Neural crest cell (in vitro differentiated cells): ENCODE measurements at places on chromosomes 7 and 10. TPM values are rescaled to one million over a fixed set of nuclear protein-coding genes. Genes with fewer than 3 reads are reported as not detected.

- H3K27ac ChIP-seq: no peak overlapping the region
- H3K36me3 ChIP-seq: no peaks in the 10 kb centered on the region
- H3K4me3 ChIP-seq: no peak overlapping the region
- no peaks in the 10 kb centered on the region for H3K27me3 ChIP-seq
- DNase-seq: no peak
Observed at GRCh38 chr7:130946114-130946513, 212.1 kb upstream of the KLF14 start.

DNA sequence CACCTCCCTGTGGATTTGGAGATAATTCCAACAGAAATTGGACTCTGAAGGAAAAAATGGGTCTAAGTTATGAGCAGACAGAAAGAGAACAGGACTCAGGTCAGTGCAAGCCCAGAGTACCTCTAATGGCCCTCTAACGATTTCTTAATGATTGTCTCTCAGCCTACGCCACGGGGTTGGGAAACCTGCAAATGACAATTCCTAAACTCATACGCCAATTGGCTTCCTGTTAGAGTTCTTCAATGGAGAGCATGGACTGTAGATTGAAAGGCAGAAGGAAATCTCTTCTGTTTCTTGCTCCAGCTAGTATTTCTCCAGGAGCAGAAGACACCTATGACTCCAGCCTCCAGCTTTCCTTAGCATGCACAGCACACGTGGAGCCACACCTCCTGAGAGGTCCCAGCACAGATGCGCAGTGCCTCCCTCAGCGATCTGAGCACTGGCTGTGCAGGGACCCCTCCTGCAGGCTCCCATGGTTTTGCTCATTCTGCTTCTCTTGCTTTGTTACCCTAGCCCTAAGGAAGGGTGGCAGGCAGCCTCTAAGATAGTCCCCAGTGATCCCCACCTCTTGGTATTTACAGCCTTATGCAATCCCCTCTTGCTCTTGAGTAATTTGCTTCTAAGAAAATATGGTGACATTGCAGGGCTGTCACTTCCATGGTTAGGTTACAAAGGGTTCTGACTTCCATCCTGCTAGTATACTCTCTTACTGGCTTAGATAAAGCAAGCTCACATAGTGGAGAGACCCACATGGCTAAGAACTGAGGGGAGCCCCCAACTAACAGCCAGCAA is 30.1 kb downstream of the DENND11 start:
- peaks cover 25% of the 10 kb centered on the region for H3K4me1 ChIP-seq
- no peaks in the 10 kb centered on the region for H3K27me3 ChIP-seq
- peaks cover 18% of the 10 kb centered on the region for H3K36me3 ChIP-seq
- no peak for DNase-seq
- H3K27ac ChIP-seq: no peak overlapping the region

GRCh38 chr7:92192326-92192725 is 13.4 kb upstream of the LRRD1 start:
- H3K27ac ChIP-seq: no peak overlapping the region
- H3K36me3 ChIP-seq: peaks cover 65% of the 10 kb centered on the region
- H3K4me1 ChIP-seq: no peaks in the 10 kb centered on the region
- no peak for DNase-seq
- peaks cover 3% of the 10 kb centered on the region for H3K27me3 ChIP-seq

DNA sequence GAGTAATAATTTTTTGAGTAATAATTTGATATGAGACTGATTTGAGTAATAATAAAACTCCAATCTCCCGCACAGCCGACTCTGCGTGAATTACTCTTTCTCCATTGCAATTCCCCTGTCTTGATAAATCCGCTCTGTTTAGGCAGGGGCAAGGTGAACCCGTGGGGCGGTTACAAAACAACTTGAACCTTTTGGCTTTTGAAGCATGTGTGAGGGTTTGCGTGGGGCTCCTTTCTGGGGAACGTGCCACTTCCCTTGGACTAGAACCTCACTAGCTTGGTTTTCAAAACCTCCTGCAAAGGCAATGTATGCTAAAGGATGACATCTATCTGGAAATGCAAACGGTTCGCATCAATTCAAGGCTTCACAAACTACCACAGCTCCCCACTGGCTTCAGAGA is 1.5 kb downstream of the CRPPA start:
- no peaks in the 10 kb centered on the region for H3K27me3 ChIP-seq
- H3K4me3 ChIP-seq: peak overlapping the region; percentile 83
- no peak for DNase-seq
- no peaks in the 10 kb centered on the region for H3K36me3 ChIP-seq
- H3K4me1 ChIP-seq: peaks cover 22% of the 10 kb centered on the region

GRCh38 chr7:128060018-128060417 is 28.8 kb upstream of the LRRC4 start:
- DNase-seq: no peak
- H3K36me3 ChIP-seq: no peaks in the 10 kb centered on the region
- no peak overlapping the region for H3K27ac ChIP-seq
- H3K4me3 ChIP-seq: no peak overlapping the region

- H3K27ac ChIP-seq: peak overlapping the region; percentile 15
- H3K4me3 ChIP-seq: peak overlapping the region; percentile 10
- no peak for DNase-seq
- H3K4me1 ChIP-seq: peaks cover 44% of the 10 kb centered on the region
- no peaks in the 10 kb centered on the region for H3K36me3 ChIP-seq
Observed at GRCh38 chr10:34507217-34507616, 307.9 kb downstream of the PARD3 start.

- H3K27me3 ChIP-seq: no peaks in the 10 kb centered on the region
- H3K4me1 ChIP-seq: no peaks in the 10 kb centered on the region
- no peak overlapping the region for H3K27ac ChIP-seq
- H3K4me3 ChIP-seq: no peak overlapping the region
Observed at GRCh38 chr10:129345763-129346162, 121.3 kb upstream of the MGMT start.

Gene C10orf90
- 0.25 and 0.89 TPM in 2 replicates for total RNA-seq

GRCh38 chr10:50400694-50401093 is 149.4 kb upstream of the ASAH2 start:
- H3K36me3 ChIP-seq: peaks cover 3% of the 10 kb centered on the region
- no peaks in the 10 kb centered on the region for H3K27me3 ChIP-seq
- H3K4me1 ChIP-seq: no peaks in the 10 kb centered on the region
- DNase-seq: no peak
- no peak overlapping the region for H3K4me3 ChIP-seq
- no peak overlapping the region for H3K27ac ChIP-seq

DNA sequence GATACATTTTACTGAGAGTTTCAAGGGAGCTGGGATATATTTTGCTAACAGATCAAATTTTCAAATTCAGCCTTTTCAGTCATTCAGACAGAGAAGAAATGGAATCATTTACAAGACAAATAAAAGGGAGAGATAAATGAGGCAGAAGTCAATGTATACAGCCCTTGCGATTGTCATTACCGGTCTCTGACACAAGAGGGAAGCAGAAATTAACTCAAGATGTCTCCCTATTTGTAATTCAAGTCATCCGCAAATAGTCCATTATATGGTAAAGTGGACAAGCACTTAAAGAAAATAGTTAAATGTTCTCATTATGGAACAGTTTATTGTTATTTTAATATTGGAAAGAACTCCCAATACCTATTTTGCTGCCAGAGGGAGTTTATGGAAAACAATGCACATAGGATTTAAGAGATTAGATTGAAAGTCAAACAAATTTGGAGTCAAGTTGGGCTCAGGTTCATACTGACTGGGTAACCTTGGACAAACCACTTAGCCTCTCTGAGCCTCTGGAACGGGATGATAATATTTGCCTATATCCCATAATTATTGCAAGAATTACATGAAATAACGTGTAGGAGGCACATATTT is 89.3 kb upstream of the PRKCQ start:
- no peak overlapping the region for H3K4me3 ChIP-seq
- H3K36me3 ChIP-seq: no peaks in the 10 kb centered on the region
- peaks cover 27% of the 10 kb centered on the region for H3K27me3 ChIP-seq
- peak; percentile 8 for DNase-seq
- no peak overlapping the region for H3K27ac ChIP-seq
- peaks cover 4% of the 10 kb centered on the region for H3K4me1 ChIP-seq

DNA sequence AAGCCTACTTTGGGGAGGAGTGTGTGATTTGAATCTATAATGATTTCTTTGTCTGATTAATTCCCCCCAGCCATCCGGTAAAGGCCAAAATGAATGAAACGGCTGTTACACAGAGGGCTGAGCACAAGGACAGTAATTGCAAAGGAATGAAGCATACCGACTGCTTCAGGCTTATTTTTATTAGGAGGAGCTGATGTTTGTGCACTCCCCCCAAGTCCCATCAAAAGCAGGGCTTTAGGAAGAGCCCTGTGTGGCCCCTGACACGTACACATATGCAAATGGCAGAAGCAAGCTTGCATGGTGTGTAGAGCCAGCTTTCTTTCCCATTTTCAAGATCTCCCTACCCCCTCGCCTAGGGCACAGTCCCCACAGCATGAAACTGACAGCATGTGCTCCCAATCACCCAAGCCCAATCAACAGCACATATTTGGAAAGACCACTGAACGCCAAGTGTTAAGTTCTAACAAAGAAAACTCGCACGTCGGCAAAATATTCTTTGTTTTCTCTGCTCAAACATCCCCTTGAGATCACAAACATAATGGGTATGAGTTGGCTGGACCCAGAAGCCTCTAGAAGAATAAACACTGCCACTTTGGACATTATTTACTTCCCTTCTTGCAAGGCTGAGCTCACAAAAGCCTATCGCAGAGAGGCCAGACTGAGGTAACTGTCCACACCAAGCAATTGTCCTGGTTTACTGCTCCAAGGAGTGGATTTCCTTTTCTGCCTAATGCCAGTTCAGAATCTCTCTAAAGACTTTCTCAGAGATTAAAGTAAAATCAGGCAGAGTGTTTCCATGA is 143.0 kb downstream of the CUBN start:
- peak overlapping the region; percentile 68 for H3K4me3 ChIP-seq
- peaks cover 6% of the 10 kb centered on the region for H3K36me3 ChIP-seq
- H3K27me3 ChIP-seq: no peaks in the 10 kb centered on the region
- DNase-seq: no peak
- H3K27ac ChIP-seq: peak overlapping the region; percentile 100

GRCh38 chr7:69703099-69703498 is 104.8 kb downstream of the AUTS2 start:
- peaks cover 40% of the 10 kb centered on the region for H3K4me1 ChIP-seq
- no peaks in the 10 kb centered on the region for H3K27me3 ChIP-seq
- no peak overlapping the region for H3K27ac ChIP-seq
- DNase-seq: no peak
- no peak overlapping the region for H3K4me3 ChIP-seq
- H3K36me3 ChIP-seq: no peaks in the 10 kb centered on the region

- no peak overlapping the region for H3K27ac ChIP-seq
- peaks cover 13% of the 10 kb centered on the region for H3K4me1 ChIP-seq
- no peak for DNase-seq
- H3K27me3 ChIP-seq: no peaks in the 10 kb centered on the region
Observed at GRCh38 chr10:34985823-34986222, 104.3 kb downstream of the CUL2 start.

GRCh38 chr10:133336577-133337369 is at the start of gene CALY:
Gene CALY, minus strand, starts transcription at chr10:133336896. Its CDS starts 7,907 bp downstream, at chr10:133328989.
- no peak within 1 kb of the TSS for H3K4me3 ChIP-seq
- H3K27me3 ChIP-seq: peaks cover 45% of the 10 kb centered on the region
- H3K36me3 ChIP-seq: peaks cover 5% of the 10 kb centered on the region
- peaks cover 3% of the 10 kb centered on the region for H3K4me1 ChIP-seq
- no peak within 1 kb of the TSS for H3K27ac ChIP-seq
- peak; percentile 28 for DNase-seq

DNA sequence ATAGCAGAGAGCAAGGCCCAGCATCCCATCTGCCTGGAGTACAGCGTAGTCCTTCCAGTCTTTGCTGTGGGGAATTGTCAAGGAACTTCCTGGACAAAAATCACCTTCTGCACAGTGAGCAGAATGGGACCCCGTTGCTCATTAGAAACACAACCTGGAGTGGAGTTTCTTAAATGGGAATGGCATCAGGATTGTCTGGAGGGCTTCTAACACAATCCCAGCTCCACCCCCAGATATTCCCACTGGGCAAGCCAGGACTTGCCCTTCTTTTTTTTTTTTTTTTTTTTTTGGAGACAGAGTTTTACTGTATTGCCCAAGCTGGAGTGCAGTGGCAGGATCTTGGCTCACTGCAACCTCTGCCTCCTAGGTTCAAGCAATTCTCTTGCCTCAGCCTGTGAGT is 356.4 kb downstream of the GALNT17 start:
- no peak overlapping the region for H3K4me3 ChIP-seq
- H3K27ac ChIP-seq: no peak overlapping the region
- no peaks in the 10 kb centered on the region for H3K36me3 ChIP-seq
- no peak for DNase-seq
- H3K4me1 ChIP-seq: no peaks in the 10 kb centered on the region

Gene MBLAC1
- total RNA-seq: 2.1 and 2.4 TPM in 2 replicates

DNA sequence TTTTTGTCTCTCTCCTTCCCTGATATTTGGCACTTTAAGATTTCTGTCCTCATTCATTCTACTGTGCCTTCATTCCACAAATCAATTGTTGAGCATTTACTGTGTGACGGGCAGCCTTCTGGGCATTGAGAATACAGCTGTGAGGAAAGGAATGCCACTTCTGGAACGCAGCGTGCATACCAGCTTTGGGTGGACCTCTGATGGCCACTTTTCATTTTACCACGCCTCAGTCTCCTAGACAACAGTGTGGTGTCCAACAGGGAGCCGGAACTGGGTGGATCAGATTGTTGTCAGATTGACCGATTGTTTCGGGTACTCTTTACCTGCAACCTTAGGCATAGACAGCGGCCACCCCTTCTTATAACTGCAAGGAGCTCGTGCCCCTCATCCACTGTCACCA is 222.7 kb upstream of the DPP6 start:
- H3K4me1 ChIP-seq: no peaks in the 10 kb centered on the region
- H3K36me3 ChIP-seq: peaks cover 11% of the 10 kb centered on the region
- DNase-seq: no peak
- no peaks in the 10 kb centered on the region for H3K27me3 ChIP-seq
- no peak overlapping the region for H3K4me3 ChIP-seq

- no peaks in the 10 kb centered on the region for H3K36me3 ChIP-seq
- H3K27me3 ChIP-seq: peaks cover 11% of the 10 kb centered on the region
- no peak overlapping the region for H3K4me3 ChIP-seq
Observed at GRCh38 chr7:27300421-27300820, 57.8 kb downstream of the EVX1 start.

Gene FXYD4
- not detected in 2 replicates for total RNA-seq

Gene CRYGN
- 0.16 and 0.32 TPM in 2 replicates for total RNA-seq

DNA sequence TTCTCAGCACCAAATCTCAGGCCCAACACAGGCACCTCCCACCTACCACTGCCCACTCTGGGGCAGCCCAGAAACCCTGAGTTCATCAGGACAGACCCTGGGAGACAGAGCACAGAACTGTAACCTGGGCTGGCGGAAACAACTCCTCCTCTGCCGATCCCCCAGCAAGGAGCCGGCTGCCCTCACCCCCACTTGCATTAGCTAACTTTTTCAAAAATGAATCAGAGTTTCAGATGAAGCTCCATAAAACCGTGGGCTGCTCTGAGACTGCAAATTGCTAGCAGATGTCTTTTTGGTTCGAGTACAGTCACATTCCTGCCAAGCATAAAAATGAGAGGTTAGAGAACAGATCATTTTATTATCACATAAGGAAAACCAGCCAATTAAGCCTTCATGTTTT is 93.4 kb upstream of the PARD3 start:
- H3K4me1 ChIP-seq: peaks cover 37% of the 10 kb centered on the region
- H3K36me3 ChIP-seq: no peaks in the 10 kb centered on the region
- H3K27me3 ChIP-seq: no peaks in the 10 kb centered on the region
- no peak for DNase-seq

GRCh38 chr10:72616716-72617115 is 9.2 kb downstream of the MICU1 start:
- H3K27ac ChIP-seq: no peak overlapping the region
- no peak overlapping the region for H3K4me3 ChIP-seq
- no peaks in the 10 kb centered on the region for H3K27me3 ChIP-seq
- peaks cover 3% of the 10 kb centered on the region for H3K36me3 ChIP-seq
